Fibroblast of the conjunctiva (primary cell): ENCODE measurements at places on chromosomes 2 and 18.

DNA sequence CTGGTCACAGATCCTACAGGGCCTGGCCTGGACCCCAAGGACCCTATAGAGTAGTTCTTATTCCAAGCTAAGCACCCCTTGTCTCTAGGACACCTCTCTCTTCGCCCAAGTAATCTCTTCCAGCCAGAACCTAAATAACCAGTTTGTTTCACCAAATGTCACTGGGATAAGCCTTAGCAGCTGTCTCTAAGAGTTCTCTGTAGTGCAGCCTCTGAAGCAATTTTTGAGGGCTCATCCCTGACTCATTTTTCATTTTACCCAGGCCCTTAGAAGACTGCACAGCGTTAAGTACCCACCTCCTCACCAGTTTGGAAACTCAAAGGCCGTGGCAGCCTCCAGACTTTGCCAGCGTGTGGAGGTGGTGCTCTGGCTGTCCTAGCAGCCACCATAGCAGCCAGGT is 290.1 kb upstream of the SIX2 start:
- no peak for DNase-seq

- DNase-seq, result no peak
Observed at GRCh38 chr2:64601034-64601754, 52.5 kb downstream of the SERTAD2 start.

DNA sequence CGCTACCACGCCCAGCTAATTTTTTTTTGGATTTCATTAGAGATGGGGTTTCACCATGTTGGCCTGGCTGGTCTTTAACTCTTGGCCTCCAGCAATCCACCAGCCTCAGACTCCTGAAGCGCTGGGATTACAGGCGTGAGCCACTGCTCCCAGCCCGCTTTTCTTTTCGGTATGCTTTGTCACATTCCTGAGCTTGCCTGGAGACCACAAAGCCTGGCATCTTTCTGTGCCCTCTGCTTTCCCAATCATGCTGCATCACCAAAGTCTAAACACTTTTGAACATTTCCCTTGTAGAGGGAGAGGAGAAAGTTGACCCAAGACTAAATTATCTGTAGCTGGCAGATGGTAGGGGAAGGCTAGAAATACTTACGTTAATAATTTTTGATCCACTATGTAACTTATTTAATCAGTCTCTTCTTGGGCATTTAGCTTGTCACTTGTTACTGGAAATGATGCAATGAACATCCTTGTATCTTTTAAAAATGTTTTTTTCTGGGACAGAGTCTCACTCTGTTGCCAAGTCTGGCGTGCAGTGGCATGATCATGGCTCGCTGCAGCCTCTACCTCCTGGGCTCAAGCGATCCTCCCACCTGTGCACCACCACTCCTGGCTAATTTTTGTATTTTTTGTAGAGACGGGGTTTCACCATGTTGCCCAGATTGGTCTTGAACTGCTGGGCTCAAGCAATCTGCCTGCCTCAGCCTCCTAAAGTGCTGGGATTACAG is 2.7 kb upstream of the NPC1 start:
- no peak for DNase-seq

DNA sequence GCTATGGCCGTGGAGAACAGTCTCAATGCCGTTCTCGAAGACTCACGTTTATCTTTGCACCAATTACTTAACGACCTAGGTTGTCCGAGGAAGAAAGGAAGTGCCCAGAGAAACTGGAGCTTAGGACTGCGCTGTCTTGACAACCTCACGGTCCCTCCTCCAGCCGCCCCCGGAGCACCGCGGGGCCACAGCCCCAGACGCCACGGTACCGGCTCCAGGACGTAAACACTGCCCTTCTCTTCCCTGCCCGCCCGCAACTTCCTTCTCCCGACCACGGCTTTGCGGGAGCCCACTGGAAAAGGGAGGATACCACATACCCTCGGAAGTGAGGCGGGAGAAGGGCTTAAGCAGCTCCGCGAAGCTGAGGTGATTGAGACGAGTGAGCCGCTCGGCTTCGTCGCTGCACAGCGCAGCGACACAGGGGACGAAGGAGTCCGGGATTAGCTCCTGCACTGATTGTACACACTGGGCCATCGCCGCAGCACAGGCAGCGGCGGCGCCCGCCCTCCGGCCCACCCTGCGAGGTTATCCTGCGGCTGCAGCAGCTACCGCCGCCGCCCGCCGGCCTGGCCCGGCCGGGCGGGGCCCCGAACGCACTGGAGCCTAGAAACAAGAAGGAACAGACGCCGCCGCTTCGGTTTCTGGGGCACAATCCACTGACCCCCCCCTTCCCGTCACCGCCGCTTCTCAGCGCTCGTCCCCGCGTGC is 483 bp downstream of the TRAPPC8 start:
- DNase-seq, result peak; percentile 3

GRCh38 chr2:97708048-97708380 is 5.4 kb upstream of the ZAP70 start:
- DNase-seq, result no peak

DNA sequence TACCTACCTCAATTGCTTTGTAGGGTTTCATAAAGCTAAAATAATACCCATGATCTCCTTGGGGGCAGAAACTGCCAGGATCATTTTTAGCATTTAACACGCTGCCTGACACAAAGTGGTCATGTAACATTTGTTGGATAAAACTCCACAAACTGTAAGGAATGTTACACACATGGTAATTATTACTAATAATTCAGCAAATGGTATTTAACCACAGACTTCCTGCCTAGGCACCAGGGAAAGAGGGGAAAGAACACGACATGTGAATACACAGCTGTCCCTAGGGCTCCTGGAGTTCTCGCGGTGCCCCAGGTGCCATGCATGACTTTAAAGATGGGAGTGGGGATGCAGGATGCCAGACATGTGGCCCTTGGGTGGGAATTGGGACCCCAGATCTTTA is 43.5 kb downstream of the ASAP2 start:
- no peak for DNase-seq

- DNase-seq, result no peak
Observed at GRCh38 chr2:103873716-103874351, 980.1 kb upstream of the POU3F3 start.

- no peak for DNase-seq
Observed at GRCh38 chr18:73717570-73717969, 430.1 kb downstream of the FBXO15 start.

- DNase-seq, result no peak
Observed at GRCh38 chr2:54750040-54750439, 26.6 kb downstream of the EML6 start.

DNA sequence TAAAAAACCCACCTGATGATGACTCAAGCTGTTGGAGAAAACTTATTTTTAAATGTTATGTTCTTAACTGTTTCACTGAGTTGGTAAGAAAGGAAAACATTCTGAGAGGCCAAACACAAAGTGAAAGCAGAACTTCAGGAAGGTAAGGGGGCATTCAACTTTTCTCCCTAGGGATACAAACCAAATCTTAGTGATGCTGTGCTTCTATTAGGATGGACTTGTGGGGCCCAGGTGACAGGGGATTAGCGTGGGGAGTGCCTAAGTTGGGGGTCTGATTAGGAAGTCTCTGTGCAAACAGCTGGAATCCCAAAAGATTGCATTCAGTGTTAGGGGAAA is 18.5 kb downstream of the PDCL3 start:
- no peak for DNase-seq

DNA sequence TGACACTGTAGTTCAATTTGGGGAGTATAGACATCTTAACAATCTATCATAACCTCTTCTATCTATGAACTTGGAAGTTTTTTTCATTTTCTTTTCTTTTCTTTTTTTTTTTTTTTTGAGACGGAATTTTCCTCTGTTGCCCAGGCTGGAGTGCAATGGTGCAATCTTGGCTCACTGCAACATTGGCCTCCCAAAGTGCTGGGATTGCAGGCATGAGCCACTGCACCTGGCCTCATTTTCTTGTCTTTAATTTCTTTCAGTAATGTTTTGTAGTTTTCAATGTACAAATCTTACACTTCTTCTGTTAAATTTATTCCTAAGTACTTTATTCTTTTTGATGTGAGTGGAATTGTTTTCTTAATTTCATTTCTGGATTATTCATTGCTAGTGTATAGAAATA is 14.6 kb downstream of the ASAP2 start:
- DNase-seq, result no peak

DNA sequence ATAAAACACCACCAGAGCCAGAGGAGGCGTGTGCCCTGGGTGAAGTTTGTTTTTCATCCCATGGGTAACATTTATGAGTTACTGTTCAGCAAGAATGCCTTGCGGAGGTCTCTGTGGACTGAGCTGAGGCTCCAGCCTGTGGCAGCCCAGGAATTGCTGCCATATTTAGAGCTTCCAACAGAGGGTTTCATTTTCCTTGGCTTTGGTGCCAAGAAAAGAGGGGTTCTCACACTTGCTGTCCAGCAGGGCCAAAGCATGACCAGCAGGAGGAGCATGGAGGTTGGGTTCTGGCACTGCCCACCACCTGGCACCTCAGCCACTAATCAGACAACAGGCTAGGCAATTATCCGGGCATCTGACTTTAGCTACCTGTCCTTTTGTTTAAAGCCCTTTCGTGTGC is 36.7 kb downstream of the EPAS1 start:
- DNase-seq, result no peak

DNA sequence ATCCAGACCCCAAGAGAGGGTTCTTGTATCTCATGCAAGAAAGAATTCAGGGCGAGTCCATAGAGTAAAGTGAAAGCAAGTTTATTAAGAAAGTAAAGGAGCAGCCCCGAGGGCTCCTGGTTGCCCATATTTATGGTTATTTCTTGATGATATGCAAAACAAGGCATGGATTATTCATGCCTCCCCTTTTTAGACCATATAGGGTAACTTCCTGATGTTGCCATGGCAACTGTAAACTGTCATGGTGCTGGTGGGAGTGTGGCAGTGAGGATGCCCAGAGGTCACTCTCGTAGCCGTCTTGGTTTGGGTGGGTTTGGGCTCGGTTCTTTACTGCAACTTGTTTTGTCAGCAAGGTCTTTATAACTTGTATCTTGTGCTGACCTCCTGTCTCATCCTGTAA is 750.2 kb upstream of the FANCL start:
- no peak for DNase-seq

DNA sequence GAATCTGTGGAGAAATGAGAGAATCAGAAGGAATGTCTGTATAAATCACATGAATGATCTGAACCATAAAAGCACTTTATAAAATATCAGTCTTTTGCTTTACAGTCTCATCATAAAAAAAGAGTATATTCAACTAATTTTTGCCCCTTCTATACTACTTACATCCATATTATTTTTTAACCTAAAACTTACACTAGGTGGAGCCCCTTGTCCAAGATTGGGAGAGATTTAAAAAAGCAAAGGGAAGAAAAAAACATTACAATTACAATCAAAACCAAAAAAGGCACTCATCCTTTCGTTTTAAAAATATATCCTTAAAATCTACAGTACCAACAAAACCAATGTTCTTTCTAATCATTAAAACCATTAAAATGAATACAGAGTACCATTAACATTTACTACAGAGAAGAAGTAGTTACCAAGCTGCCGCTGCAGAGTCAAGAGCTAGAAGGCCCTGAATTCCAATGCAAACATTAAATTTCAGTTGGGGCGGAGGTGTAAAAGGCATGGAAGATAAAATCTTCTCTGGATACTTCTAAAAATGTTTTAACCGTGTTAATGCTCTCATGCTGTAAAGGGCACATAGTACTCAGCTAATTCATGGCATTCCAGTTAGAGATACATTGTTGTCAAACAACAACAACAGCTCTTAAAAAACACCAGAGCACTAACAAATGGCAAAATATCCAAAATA is 56.7 kb upstream of the EPB41L3 start:
- peak; percentile 23 for DNase-seq

GRCh38 chr18:21593540-21594257 is 6.8 kb downstream of the ESCO1 start:
- DNase-seq, result no peak
